Motor neuron (in vitro differentiated cells): ENCODE measurements at places on chromosomes 1 and 21.
A peak's percentile ranks its signal among the peaks of the same experiment; 100 is the strongest.

DNA sequence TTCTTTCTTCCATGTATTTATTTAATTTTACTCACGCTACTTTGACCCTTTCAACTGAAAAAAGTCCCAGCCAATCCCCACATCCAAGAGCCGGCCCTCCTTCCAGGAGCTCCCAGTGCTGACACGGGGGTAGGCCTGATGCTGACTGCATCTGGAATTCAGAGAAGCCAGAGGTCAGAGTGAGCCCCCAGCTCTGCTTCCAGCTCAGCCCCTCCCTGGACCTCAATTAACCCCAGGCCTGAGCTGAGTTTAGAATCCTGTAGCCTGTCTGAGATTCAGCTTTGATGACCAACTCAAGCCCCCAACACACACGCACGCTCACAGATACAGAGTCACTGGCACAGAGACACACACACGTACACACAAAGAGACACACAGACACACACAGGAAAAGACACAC, 247.9 kb downstream of the NPHP4 start:
- no peak for ATAC-seq

DNA sequence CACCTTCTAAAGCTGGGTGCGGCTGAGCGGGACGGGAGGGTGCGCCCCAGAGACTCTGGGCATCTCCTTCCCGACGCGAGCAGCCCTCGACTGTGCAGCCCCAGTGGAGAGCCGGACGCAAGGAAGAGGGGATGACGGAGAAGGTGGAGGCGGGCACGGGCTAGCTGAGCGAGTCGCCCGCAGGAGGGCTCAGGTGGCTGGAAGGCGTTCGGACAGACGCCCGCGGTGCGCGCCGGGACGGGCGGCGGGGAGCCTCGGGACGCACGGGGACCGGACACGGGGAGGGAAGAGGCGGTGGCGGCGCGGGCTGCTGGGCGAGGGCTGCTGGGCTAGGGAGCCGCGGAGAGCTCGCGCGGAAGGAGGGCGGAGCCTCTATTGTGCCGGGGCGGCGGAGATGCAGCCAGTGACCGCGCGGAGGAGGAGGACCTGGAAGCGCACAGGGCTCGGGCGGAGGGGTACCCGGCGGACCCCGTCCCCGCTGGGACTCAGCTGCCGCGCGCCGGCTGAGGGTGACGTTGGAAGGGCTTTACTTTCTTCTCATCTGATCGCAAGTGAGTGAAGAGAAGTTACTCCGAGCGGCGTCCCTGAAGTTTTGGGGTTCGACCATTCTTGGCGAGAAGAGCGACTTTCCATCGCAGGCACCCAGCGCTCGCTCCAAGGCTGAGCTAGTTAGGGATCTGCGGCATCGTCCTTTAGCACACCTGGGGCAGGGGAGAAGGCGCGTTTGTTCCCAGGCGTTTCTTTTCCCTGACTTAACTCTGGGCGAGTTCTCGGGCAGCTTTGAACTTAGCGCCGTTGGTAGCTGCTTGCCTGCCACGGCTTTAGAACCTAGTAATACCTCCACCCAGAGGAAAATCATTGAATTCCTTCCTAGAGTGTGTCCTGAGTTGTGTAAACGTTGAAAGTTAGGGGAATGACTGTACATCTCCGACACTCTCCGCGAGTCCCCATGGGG, at the start of gene OLFML2B:
Gene OLFML2B (minus strand): TSS at position 323 of the 955 bp plus-strand sequence. CDS start 439 bp downstream, outside the sequence.
- ATAC-seq, result peak; percentile 93

DNA sequence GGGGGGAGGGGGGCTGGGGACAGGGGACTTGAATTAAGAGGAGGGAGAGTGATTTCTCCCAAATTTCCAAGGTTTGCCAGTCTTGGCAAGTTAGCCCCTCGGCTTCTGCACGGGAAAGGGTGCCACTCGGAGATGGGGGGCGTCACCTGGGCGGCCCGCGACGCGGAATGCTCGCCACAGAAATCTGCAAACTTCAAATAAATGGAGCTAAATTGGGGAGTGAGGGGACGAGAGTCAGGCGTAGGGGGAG, 885 bp upstream of the SSBP3 start:
- no peak for ATAC-seq

GRCh38 chr1:9561429-9561828, 22.2 kb downstream of the SLC25A33 start:
- ATAC-seq, result peak; percentile 97

- no peak for ATAC-seq
These were observed 5.2 kb downstream of the TNFSF4 start for GRCh38 chr1:173201969-173202368.
